ENCODE measurements at places on chromosomes 16 and 17.

GRCh38 chr16:11799017-11799381, 1.9 kb upstream of the ZC3H7A start:
- no peak for DNase-seq

DNA sequence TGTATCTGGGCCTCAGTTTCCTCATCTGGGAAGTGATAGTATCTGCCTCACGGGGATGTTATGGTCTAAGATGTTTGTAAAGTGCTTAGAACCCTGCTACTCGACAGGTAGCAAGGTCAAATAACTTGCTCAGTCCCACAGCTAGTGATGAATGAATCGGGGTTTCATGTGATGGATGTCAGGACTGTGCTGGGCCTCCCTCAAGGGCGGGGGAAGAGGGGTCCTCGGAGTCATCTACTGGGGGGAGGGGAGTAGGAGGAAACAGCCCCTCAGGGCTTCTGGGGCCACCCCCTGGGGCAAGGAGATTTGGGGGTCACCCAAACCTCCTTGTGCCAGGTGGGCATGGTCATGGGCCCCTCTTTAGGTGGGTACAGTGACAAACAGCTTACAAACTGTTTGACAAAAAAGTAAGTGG, 732 bp downstream of the PNPO start:
- no peak for DNase-seq

DNA sequence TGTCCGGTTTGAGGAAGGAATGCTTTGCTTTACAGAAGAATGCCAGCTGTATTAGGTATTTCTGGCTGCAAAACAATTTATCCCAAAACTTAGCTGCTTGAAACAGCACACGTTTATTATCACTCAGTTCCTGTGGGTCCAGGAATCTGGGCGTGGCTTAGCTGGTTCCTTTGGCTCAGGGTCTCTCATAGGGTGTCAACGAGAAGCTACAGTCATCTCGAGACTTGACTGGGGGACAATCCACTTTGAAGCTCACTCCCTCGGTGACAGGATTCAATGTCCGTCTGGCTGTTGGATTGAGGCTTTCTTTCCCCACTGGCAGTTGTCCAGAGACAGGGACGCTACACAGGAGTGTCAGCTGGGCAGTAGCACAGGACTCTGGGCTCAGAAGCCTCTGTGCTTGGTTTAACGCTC, 9.6 kb upstream of the RHBDF2 start:
- DNase-seq, result no peak

DNA sequence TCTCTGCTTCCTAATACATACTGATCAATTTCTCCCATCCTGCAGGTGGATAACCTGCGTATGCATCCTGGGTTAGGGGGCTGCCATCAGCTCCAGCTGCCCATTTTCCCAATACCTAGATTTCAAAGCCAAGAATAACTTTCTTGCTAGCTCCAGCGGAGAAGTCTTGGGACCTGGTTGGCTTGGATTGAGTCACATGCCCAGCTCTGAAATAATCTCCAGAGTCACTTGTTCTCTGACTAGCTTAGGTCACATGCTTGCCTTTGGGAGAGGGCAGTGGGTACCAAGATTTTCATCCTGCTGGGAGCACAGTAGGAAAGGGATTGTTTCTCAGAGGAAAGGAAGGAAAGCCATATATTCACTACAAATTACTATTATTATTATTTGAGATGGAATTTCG, 70.0 kb upstream of the ELAC2 start:
- no peak for DNase-seq

GRCh38 chr16:30076276-30076791, 540 bp downstream of the PPP4C start:
- no peak for DNase-seq

DNA sequence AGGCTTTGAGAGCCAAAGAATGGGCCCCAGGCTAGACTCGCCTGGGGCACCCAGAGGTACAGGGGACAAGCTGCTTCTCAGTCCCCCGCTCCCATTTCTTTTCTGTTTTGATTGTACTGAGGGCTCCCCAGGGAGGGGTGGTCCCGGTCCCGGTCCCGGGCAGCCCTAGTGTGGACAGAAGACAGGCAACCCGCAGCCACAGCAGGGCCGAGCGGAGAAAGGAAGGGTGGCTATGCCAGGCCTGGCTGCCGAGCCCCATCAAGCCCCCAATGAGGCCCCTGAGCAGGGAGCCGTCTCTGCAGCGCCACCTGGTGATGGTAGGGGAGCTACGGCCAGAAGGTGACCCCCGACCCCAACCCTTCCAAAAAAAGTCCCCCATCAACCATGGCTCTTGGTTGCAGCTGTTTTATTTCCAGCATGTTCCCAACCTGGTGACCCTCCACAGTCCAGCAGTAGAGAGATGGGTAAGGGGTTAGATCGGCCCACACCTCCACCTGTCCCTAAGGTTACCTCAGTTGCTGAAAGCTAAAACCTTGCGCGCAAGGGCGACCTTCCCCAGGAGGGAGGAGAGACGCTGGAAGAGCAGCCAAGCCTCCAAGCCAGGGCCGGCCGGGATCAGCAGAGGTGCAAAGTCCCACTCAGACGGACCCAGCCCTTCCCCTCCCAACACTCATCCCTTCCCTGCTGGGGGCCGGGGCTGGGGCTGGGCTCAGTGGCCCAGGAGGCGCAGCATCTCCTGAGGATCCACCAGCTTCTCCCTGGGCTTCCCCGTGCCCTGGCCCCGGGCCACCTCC, 2.6 kb upstream of the GRIN2C start:
- peak; percentile 74 for DNase-seq

- DNase-seq, result no peak
Measured at GRCh38 chr16:30523768-30524574, 2.4 kb downstream of the ZNF768 start.

DNA sequence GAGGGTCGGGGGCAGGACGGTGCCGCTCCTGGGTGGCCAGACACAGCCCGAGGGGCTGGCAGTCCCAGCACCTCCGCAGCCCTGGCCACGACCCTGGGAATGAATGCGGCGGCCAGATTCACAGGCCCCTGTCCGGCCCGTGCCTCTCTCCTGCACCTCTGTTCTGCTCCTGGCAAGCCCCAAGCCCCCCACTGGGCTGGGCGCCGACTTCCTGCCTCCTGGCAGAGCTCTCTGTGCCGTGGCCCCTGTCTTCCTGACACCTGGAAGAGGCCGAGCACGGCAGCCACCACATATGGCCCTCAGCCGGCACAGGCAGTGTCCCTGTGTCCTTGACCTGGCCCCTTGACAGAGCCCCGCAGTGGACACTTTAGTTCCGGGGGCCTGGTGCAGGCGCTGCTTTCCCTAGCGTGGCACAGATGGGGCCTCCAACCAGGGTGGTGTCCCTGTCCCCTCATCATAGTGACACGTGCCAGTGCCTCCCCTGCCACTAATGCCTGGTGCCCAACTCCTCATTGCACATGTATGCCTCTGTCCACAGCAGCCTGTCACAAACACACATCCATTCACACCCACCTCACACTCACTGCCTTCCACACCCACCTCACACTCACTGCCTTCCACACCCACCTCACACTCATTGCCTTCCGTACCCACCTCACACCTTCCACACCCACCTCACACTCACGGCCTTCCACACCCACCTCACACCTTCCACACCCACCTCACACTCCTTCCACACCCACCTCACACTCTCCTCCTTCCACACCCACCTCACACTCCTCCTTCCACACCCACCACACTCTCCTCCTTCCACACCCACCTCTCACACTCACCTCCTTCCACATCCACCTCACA, 110.6 kb upstream of the PLCG2 start:
- DNase-seq, result no peak

- peak; percentile 70 for DNase-seq
Measured at GRCh38 chr16:50735629-50736122, 6.2 kb upstream of the CYLD start.

GRCh38 chr16:62225675-62226074, 189.4 kb upstream of the CDH8 start:
- DNase-seq, result peak; percentile 3

- DNase-seq, result peak; percentile 97
Measured at GRCh38 chr16:4416200-4417032, at the start of gene CORO7. CORO7 (minus strand) TSS chr16:4416596; CDS start chr16:4416518, 78 bp downstream.

- no peak for DNase-seq
Measured at GRCh38 chr16:20906341-20907255, 6.0 kb downstream of the LYRM1 start.

DNA sequence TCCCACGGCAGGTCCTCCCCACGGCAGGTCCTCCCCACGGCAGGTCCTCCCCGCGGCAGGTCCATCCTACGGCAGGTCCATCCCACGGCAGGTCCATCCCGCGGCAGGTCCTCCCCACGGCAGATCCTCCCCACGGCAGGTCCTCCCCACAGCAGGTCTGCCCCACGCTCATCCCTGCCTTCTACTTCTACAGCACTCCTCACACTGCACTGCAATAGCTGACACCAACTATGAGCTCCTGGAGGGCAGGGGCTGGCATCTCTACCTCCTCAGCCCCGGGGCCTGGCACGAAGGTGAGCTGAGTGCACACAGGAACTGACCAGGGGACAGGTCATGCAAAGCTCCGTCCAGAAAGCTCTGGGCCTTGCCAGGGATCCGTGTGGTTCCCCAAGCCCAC, 45.3 kb downstream of the RPH3AL start:
- DNase-seq, result no peak

DNA sequence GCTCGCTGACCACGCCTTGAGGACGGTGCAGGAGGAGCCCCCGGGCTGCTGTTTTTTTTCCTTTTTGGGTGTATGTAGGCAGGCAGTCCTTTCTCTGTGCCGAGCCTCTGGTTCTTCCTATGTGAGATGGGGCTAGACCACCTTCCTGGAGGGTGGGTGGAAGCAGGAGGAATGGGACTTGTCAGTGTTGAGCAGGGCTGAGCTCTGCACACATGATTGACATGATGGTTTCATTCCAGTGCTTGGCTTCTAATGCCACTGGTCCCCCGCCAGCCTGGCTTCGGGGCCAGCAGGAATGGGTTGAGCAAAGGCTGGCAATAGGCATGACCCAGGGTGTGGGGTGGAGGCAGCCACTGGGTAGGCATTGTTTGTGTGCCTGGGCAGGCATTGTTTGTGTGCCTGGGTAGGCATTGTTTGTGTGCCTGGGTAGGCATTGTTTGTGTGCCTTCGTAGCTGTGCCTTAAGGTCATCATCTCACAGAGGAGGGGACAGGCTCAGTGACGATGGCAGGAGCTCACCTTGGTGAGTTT, 14.2 kb upstream of the ADCY7 start:
- no peak for DNase-seq

GRCh38 chr16:88430185-88430523, 22.9 kb upstream of the ZFPM1 start:
- DNase-seq, result peak; percentile 52

DNA sequence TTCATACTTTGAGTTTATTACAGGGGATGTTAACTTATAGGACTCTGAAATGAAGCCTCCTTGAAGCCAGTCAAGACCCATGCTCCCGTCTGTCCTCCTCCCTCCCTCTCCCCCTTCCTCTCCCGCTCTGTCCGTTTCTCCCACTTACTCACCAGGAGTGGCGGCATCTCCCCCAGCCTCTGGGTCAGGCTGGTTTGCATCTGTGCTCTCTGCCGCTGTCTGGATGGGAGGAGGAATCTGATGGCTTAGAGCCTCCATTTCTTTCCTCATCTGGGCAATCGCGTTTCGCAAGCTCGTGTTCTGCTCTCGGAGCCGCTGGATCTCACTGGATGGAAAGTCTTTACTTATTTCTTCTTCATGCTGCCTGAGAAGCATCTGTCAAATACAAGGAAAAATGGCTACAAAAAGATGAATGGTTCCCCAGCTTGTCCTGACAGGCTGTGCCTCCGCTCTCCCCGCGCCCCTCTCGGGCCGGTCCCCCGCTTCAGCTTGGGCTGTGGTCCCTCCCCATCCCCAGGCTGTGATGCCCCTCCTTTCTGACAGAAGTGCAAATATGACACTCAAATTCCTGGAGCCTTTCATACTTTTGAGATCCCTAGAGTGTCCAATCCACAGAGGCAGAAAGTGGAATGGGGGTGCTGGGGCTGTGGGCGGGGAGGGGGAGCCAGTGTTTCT, 40.0 kb downstream of the CCDC57 start:
- no peak for DNase-seq

- peak; percentile 78 for DNase-seq
Measured at GRCh38 chr16:58511933-58512815, 3.1 kb upstream of the SETD6 start.

DNA sequence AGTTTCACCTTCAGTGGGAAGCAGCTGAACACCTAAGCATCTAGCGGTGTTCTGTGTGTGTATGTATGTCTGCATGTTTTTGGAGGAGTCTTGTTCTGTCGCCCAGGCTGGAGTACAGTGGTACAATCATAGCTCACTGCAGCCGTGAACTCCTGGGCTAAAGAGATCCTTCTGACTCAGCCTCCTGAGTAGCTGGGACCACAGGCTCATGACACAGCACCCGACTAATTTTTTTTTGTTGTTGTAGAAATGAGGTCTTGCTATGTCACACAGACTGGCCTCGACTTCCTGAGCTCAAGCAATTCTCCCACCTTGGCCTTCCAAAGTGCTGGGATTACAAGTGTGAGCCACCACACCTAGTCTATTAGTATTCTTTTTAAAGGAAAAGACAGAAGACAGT, 30.2 kb upstream of the FAAP100 start:
- no peak for DNase-seq

DNA sequence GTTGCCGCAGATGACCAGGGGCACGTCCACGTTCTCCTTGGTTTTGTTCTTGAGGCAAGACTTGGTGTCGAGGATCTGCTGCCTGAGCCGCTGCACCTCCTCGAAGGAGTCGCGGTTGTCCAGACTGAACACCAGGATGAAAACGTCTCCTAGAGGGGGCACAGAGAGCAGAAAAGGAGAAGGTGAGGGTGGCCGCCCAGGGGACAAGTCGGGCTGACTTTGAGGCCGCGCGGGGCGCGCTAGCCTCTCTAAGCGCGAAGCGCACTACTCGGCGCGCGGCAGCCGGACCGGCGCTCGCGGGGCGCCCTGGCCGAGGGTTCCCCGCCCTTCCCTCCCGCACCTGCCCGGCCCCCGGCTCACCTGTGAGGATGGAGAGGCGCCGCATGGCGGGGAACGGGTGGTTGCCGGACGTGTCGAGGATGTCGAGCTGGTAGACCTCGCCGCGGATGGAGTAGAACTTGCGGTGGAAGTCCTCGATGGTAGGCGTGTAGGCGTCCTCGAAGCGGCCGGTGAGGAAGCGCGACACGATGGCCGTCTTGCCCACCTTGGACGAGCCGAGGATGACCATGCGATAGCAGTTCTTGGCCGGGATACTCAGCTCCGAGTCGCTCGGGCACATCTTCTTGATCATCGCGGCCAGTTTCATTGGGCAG, 533 bp downstream of the RASD1 start:
- DNase-seq, result peak; percentile 57

- no peak for DNase-seq
Measured at GRCh38 chr17:35808240-35808961, 883 bp upstream of the TAF15 start.

- no peak for DNase-seq
Measured at GRCh38 chr17:27566671-27567562, 64.1 kb upstream of the LGALS9 start.

- DNase-seq, result no peak
Measured at GRCh38 chr16:89596957-89597649, 16.3 kb upstream of the DPEP1 start.
